NCI-H1092 treated with DMSO at 0.1 percent for 48 hours (cell line): ENCODE measurements at places on chromosomes 2 and 18.
A peak's percentile ranks its signal among the peaks of the same experiment; 100 is the strongest.

DNA sequence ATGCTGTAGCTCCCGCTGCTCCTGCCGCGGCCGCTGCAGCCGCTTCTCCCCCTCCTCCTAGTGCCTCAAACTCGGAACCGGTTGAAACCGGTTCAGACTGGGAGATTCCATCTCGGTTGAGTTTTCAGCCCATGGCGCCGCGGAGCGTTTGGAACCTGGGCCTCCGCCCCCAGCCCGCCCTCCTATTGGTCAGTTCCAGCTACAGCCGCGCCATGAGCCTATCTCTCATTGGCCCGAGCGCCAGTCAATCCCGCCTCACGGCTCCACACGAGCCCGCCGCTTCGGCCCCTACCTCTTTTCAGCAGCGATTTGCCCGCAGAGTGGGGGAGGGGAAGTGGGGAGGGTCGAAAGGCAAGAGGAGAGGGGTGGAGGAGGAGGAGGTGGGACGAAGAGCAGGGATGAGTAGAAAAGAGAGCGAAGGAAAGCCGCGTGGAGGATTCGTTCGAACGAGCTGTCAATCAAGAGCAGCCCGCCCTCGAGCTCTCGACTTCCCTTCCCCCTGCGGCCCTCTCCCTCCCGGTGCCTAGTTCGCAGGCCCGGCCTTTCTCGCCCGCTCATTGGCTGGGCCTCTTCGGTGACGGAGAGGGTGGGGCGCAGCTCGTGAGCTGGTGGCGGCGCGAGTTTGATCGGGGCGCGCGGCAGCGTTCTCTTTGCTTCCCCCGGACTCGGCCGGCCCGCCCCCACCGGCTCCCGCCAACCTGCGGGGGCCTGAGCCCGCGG lies at the start of gene XPO1:
TSS of gene XPO1 (minus strand) at position 157 of the 720 bp plus-strand sequence. CDS start 4,459 bp downstream, outside the sequence.
- peak; percentile 97 for DNase-seq

DNA sequence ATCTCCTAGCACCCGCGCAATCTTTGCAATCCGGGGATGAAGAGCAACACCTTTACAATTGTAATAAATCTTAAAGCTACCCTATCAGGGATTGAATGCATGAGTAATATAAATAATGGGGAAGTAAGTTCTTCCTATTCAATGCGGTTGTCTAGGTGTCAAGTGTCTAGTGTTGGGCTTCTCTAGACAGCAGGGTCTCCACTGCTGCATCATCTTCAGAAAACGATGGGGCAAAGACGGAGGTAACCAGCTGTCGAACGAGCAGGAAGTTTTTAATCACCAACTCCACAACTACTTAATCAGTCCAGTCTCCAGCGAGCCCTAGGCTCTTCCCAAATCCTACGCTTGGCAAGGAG lies 573 bp downstream of the STAM2 start:
- DNase-seq = no peak

- DNase-seq = peak; percentile 19
Measured at GRCh38 chr18:23703057-23703986, 14.1 kb downstream of the LAMA3 start.

- DNase-seq = no peak
Measured at GRCh38 chr2:201734111-201734510, 35.7 kb upstream of the MPP4 start.

- no peak for DNase-seq
Measured at GRCh38 chr2:151887164-151887563, 58.9 kb upstream of the ARL5A start.

GRCh38 chr2:16665748-16666448 lies at the start of gene CYRIA:
Gene CYRIA (minus strand): TSS chr2:16665834. CDS start chr2:16588119, 77,715 bp downstream.
- DNase-seq = no peak

DNA sequence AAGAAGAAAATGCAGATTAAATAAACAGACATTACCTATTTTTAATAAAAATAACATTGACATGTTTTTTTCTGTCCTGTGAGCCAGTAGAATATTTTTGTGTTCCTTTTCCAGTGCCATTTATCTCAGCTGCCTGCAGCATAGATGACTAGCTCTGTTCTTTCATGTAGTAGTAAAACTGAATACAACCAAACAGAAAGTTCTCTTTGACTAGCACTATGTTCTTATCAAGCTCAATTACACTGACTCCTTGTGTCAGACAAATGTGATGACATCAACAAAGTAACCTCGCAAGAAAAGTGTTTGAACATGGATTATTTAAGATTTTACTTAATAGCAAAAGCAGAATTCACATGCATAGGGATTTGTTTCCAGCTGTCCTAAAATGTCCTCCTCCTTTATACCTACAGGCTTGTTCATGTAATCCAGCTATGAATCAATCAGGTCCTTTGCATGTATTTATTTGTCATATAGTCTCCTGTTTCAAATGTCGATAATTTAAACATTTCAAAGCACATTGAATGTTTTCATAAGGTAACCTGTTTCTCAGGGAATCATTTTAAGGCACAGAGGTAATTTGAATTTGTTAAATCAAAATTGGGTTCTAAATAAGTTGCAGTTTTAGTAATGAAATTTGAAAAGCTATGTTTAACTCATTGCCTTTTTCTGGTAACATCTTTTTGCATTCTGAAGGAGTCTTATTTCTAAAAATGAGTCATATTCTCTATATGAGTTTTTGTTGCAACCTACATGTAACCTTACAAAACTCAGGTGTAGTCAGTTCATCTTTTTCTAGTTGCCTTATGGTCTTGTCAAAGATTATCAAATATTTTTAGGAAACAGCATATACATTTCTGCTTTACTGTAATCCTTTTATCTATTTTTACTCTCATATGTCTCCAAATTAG lies 215.3 kb upstream of the GULP1 start:
- no peak for DNase-seq

DNA sequence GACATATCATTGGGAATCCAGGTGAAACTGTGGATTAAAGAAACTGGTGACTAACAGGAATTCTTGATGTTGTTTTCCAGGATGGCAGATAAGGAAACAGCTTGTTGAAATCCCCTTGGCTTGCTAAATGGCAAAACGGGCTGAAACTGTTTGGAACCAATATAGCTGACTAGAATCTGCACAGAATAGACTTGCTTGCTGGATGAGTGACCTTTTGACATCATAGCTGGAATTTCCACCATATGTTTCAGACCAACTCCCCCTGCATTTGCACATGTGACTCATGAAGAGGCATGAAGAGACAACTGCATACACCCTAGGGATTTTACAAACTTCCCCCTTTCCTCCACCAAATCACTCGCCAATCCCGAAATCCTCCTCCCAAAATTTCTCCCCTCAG lies 87.7 kb upstream of the LYPD1 start:
- DNase-seq = no peak

GRCh38 chr2:239822146-239822831 lies 202.9 kb downstream of the NDUFA10 start:
- no peak for DNase-seq

GRCh38 chr18:47436871-47437270 lies 185.4 kb upstream of the SKOR2 start:
- no peak for DNase-seq

DNA sequence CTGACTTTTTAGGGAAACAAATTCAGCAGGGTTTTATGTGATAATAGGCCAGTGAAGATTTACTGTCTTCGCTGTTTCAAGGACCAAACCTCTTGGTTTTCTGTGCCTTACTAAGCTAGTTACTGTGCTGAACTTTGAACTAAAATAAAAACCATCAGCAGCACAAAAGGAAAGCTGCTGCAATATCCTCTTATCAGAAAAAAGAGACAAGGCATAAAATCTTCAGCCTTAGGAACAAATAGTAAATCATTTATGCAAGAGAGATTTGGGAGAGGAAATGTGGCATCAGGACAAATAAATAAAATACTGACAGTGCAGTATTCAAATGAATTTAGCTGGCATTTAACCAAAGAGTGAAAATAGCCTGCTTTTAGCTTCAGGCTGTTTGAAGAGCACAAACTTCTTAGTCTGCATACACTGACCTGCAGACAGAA lies 64.1 kb upstream of the EHBP1 start:
- no peak for DNase-seq

DNA sequence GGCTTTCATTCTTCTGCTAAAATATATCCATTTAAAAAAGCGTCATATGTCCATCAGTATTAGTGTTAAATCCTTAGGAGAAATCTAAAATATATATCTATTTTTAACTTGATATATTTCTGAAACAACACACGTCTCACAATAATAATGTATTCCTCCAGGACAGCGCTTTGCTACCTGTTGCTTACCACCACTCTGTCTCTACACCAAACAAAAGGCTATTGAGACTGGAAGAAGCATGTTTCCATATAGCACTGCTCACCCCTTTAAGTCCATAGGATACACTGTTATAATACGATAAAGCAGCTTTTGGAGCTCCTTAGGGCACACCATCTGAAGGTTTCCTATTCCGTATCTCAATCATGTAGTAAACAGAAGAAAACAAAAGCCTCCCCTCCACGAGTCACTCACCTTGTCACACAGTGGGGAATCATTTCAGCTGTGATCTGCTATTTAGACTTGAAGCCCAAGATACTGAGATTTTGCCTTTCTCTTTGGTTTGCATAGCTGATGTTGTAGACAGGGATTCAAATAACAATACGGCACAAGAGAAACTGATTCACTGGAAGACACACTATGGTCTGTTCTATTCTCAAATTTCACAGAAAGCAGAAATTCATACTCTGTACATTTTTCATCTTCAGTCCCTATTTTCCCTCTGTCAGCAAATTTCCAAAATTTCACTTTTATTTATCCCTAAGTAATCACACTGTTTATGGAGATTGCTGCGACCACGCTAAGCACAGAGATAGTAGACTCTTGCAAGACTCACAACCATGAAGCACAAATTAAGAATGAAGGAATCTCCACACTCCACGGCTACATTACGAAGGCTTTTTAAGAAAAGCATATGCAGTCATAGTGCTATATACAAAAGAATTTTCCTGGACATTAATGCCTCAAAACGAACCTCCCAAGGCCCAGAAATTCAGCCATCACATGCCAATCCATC lies 187.1 kb downstream of the TCF4 start:
- no peak for DNase-seq

- no peak for DNase-seq
Measured at GRCh38 chr2:41997561-41997960, 50.3 kb upstream of the PKDCC start.

- DNase-seq = no peak
Measured at GRCh38 chr2:177239932-177240630, 24.4 kb downstream of the NFE2L2 start.

DNA sequence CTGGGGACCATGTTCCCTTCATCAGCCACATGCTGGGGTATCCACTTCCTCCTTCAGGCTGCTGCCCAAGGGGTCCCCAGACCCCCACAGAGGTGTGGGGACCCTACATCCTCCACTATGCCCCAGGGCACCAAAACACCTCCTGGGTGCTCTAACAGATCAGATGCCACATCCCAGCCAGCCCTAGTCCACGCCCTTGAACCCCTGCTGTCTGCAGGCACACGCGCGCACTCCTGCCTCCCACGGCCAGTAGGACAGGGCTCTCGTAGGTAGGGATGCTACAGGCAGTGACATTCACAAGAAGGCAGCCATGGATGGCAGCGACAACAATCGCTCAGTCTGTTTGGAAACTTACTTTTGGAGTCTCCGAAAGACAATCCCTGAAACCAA lies 3.0 kb upstream of the GPC1 start:
- DNase-seq = no peak

DNA sequence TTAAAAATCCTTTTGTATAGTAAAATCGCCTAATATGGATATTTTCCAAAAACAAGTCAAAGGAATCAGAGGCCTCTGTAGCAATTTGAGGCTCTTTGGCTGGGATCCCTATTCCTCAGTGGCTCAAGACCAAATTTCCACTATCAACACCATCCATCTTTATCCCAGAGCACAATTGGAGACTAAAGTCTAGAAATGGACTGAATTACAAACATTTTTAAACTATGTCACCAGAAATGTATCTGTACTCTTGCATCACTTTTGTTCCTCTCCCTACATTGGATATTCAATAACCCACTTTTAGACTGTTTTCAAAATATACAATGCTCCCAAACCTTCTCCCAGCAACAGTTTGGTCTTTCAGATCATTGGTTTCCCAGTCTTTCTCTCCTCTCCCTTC lies 140.4 kb upstream of the KLHL29 start:
- no peak for DNase-seq

DNA sequence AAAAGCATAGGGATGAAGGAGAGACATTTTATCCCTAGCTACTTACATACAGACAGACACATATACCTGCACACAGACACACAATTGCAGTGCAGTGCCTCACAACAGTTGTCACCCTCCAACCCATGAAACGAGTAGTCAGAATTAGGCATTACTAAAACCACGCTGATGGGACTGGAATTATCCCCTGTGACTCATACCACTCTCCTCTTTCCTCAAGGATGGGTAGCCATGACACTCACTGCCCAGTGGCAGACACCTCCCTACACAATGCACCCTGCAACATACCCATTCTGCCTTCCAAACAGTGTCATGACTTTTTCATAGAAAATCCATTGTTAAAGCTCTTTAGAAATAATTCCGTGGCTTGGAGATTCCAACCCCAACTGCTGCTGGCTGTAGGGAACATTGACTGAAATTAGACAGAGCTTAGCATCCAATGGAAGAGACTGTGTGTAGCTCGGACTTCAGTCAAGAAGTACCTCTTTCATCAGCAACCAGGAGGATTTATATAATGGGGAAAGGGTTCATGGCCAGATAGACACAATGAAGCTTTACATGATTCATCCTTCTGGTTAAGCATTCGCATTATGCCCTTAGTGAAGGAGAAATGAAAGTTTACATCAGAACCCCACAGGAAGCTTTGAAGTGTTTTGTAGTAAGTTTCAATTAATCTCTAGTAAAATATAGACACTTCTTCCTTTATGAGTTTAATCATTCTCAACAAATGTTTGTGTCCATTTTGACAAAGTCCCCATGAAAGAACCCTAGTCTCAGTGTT lies 155.2 kb downstream of the FBXO15 start:
- DNase-seq = no peak

DNA sequence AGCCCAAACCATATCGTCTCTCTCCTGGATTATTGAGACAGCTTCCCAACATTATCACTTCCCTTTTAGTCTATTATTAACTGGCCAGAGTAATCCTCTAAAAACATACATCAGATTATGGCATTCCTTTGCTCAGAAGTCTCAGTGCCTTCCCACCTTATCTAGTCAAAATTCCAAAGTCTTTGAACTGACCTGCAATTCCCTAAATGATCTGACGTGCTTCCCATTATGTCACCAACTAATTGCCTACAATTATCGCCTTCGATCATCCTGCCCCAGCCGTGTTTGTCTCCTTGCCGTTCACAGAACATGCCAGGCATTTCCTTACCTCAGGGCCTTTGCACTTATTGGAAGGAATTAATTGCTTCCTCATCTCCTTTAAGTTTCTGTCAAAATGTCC lies 332.4 kb downstream of the IRS1 start:
- DNase-seq = no peak

- DNase-seq = no peak
Measured at GRCh38 chr2:46555646-46556234, 76.4 kb downstream of the TMEM247 start.

DNA sequence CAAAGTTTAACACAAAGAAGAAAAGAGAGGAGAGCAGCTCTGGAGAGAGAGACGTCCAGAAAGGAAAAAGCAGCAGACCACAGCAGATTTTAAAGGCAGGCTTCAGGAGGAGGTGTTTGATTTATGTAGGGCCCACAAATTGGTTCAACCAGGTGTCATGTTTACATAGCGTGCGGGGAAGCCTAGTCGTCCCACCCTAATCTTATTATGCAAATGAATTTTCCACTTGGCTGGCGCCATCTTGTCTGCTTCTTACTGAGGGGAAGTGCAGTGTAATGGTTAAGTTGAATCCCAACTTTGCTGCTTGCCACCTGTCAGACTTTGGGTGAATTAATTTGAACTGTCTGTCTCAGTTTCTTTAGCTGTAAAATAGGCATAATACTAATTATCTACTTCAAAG lies 282.4 kb upstream of the CYRIA start:
- DNase-seq = no peak
